ENCODE measurements at places on chromosomes 12 and 14.

- no peak for DNase-seq
These were observed 1069.5 kb downstream of the VRK1 start for GRCh38 chr14:97866664-97867063.

DNA sequence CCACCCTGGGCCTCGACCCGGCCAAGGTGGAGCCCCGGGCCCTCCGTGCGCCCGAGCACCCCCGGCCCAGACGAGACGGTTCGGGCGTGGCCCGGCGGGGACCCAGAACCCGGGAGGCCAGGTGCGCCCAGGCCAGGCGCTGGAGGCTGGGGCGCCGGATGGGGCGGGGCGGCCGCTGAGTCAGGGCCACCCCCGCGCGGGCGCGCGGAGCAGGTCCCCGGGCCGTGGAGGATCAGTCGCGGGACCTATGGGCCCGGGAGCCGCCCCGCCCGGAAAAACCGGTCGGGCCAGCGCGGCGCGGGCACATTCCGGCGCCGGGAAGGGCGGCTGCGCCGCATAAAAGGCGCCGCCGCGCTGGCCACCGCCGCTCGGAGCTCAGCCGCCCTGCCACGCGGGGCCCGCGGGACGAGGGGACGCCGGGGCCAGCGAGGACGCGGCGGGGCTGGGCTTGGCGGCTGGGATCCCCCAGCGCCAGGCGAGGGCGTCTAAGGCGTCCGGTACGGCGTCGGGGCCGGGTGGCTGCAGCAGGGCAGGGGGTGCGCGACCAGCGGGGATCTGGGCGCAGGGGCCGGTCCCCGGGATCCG is 21.5 kb upstream of the KIF26A start:
- DNase-seq, result no peak

DNA sequence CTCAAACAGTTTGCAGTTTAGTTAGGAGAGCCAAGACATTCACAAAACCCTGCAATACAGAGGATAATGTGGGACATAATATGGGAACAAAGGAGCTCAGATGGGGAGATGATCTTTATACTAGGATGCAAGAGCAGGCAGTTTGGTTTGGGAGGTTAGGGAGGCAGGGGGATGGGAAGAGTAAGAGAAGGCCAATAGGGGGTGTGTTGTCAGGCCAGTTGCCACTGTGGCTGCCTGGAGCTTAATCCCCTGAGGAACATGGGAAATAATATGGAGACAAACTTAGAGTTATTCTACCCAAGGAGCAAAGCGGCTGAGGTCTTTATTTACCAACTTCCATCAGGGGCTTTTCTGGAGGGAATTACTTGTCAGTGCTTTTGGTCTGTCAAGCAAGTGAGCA is 10.0 kb upstream of the CSRP2 start:
- no peak for DNase-seq

DNA sequence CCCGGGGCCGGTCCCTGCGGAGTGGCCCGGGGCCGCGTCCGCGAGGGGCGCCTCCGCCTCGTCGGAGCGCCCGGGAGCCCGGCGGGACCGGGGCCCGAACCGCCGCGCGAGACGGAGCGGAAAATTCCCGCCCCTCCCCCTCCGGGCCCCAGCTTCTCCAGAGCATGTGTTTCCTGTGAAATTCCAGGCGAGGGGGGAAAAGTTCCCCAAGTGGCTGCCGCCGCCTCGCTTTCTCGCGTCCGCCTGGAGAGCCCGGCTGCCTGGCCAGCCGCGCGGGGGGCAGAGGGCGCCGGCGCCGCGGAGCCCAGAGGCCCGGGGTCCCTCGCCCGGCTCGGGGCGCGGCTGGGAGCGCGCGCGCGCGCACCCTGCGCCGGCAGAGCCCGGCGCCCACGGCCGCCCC is 904 bp downstream of the CACNA1C start:
- DNase-seq, result no peak

- no peak for DNase-seq
These were observed 28.7 kb upstream of the CERS5 start for GRCh38 chr12:50195832-50196231.

DNA sequence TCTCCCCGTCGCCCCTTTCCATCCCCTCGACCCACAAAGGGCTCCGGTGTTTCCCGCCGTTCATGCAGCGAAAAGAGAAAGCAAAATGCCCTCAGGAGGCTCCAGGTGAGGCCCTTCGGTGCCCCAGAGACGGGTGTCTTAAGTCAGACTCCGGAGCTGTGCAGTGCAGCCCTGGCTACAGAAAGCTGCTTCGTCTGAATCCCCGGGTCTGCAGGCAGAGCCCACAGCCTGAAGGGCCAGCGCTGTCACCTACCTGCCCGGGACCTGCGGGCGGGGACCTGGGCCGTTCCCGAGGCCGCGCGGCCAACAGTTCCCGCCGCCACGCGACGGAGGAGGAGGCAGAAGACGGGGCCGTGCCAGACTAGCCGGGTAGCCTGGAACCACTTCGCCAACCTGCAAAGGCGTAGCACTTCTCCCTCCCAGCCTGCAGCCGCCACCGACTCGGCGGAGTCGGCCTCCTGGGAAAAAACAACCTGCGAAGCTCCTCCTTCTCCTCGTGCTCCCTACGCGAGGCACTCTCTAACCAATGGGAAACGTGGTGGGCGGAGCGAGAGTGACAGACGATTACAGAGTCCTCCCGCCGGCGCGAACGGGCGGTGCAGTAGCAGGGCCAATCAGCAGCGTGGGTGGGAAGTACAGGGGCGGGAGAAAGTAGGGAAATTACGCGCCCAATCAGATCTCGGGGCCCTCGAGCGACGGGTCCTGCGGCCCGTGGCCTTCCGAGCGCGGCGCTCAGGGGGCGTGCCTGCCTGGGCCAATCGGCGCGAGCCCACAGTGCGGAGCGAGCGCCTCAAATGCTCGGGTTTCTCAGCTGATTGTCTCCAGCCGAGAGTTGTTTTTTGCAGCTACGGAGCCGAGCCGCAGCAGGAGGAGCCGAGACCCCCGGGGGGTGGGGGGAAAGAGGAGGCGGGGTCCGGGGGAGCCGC is at the start of the genes GPR137C and TXNDC16:
TSS of gene GPR137C (plus strand) at position 774 of the 926 bp plus-strand sequence. CDS start 312 bp downstream, outside the sequence.
TSS of gene TXNDC16 (minus strand) at position 443 of the 926 bp plus-strand sequence. CDS start 8,948 bp downstream, outside the sequence.
- DNase-seq, result peak; percentile 100

DNA sequence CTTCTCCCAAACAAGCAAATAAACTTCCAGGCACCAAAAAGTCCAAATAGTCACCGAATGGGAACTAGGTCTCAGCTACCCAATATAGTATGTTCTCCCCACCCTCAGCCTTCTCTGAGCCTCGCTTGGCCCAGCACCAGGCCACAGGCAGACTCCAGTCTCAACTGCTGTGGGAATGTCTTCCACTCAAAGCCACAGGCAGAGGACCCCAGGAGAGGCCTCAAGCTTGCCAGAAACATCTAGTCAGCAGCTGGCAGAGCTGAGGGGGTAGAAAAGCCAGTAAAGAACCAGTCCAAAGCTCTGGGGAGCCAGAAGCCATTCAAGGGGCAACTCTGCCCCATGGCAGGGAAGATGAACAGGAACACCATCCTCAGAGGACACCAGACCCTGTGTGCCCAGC is 41.8 kb downstream of the FMNL3 start:
- DNase-seq, result no peak

- DNase-seq, result no peak
These were observed 291.1 kb upstream of the RTL1 start for GRCh38 chr14:101194373-101195308.

DNA sequence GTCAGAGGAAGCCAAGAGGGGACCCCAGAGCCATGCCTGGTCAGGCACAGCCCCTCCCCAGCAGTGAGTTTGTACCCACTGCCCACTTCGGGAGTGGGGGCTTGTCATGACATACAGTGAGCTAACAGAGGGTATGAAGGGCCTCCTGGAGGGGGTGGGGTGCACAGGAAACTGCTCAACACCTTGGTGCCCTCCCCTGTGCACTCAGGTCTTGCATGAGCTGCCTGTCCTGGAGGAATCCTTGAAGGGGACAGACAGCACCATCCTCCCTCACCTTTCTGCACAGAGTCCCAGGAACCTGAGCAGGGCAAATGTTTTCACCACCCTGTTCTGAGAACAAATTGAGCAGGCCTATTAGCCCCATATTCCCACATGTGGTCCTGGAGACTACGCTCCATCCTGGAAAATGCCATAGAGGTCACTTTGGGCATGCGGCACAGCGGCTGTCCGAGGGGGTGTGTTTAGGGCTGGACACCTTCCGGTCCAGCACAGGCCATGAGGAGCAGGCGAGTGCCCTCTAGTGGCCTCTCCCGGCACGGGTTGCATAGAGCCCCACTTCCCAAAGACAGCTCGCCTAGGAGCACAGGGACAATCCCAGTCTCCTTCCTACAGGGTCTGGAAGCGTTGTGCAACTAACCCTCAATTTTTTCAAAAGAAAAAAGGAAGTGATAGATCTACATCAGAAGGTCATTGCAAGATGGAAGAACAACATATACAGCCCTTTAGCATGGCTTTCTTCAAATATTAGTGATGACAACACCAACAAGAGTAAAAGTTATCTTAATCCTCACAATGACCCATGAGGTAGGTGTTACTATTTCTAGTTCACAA is 31.9 kb upstream of the ZFP36L1 start:
- DNase-seq, result peak; percentile 54

- DNase-seq, result no peak
These were observed 6.5 kb upstream of the CPM start for GRCh38 chr12:68939505-68939904.

- DNase-seq, result no peak
These were observed 1021.5 kb upstream of the TMEM132C start for GRCh38 chr12:127245437-127245836.

DNA sequence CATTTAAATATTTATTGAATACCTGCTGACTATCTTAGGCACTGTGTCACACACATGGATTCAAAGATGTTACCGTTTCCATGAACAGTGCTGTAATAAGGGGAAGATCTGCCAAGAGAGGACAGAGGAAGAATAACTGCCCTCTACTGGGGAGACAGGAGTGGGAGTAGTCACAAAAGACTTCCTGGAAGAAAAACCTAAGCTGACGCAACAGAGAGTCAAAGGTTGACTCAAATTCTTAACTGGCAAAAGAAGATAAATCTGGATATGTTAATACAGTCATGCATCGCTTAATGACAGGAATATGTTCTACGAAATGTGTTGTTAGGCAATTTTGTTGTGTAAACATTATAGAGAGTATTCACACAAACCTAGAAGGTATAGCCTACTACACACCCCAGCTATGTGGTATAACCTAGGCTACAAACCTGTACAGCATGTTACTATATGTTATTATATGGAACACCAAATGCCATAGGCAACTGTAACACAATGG is 51.5 kb downstream of the DCAF5 start:
- no peak for DNase-seq

DNA sequence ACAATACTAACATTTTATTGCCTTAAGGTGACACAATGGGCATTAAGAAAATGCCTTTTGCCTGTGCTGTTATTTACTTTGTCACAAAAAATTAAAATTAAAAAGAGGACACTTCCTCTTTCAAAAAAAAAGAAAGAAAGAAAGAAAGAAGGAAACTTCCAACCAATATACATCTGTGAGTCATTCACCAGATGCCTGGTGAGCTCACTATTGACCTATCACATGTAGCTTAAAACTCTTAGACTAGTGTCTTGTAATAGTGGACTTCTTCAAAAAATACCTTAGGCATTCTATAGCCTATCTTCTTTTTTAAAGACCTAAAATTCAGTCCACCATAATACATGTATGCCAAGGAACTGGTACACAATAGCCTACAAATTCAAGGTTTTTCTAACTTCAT is 4.9 kb upstream of the SOX5 start:
- DNase-seq, result no peak

- DNase-seq, result peak; percentile 42
These were observed 224.3 kb downstream of the SLC41A2 start for GRCh38 chr12:104733717-104734175.

GRCh38 chr12:19489168-19489567 is 49.9 kb downstream of the AEBP2 start:
- no peak for DNase-seq

GRCh38 chr12:92938018-92938417 is 8.9 kb upstream of the EEA1 start:
- no peak for DNase-seq

GRCh38 chr12:8692573-8692972 is 5.2 kb upstream of the RIMKLB start:
- no peak for DNase-seq

DNA sequence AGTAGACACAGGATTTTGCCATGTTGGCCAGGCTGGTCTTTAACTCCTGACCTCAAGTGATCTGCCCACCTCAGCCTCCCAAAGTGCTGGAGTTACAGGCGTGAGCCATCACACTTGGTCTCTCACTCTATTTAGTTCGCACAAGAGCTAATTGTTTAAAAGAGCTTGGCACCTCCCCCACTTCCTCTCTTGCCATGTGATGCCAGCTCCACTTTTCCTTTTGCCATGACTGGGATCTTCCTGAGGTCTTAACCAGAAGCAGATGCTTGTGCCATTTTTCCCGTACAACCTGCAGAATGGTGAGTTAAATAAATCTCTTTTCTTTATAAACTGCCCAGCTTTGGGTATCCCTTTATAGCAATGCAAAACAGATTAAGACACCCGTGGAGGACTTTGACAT is 200.1 kb upstream of the FRMD6 start:
- DNase-seq, result no peak

DNA sequence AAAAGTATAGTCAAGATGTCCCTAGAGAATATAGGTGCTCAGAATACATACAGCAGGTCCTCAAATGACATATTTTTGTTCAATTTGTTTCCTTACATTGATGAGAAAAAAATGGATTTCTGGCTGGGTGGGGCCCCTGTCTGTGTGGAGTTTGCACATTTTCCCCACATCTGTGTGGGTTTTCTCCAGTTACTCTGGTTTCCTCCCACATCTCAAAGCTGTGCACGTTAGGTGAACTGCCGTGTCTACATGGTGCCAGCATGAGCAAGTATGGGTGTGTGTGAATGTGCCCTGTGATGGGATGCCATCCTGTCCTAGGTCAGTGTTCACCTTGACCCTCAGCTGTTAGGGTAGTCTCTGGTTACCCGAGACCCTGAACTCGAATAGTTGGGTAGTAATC is 289.1 kb downstream of the GRIN2B start:
- no peak for DNase-seq

- no peak for DNase-seq
These were observed at the start of gene FGF23 for GRCh38 chr12:4379405-4379804. TSS of gene FGF23 (minus strand) at chr12:4379712. CDS start at chr12:4379582, 130 bp downstream.

DNA sequence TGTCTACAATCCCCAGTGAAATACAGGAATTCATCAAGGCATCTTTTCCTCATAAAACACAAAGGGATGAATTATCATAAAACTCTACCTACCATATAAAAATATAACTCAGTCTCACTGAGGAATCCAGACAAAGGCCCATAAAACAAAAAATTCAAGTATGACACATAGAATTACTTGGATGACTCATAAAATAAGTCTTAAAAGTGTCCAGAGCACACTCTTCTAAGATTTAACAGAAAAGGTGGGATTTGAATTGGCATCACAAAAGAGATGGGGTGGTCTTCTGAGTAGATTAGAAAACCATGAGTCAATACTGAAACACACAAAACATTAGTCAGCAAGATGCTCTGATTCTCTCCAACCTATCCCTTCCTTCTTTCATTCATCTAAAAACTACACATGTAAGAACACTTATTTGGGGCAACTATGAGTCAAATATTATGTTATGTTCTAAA is 202.7 kb upstream of the GARIN6 start:
- DNase-seq, result no peak

- DNase-seq, result no peak
These were observed 35.8 kb downstream of the SENP1 start for GRCh38 chr12:48070033-48070432.

Data from activated CD4-positive, alpha-beta memory T cell treated with anti-CD3 and anti-CD28 coated beads, Interleukin-2, amount 10 ng/mL, durations not matched to agents 7 days and 5 days (primary cell).